ENCODE measurements at places on chromosomes 7 and 10.

GRCh38 chr10:6694447-6695140 is 114.5 kb upstream of the PRKCQ start:
- no peak for DNase-seq

DNA sequence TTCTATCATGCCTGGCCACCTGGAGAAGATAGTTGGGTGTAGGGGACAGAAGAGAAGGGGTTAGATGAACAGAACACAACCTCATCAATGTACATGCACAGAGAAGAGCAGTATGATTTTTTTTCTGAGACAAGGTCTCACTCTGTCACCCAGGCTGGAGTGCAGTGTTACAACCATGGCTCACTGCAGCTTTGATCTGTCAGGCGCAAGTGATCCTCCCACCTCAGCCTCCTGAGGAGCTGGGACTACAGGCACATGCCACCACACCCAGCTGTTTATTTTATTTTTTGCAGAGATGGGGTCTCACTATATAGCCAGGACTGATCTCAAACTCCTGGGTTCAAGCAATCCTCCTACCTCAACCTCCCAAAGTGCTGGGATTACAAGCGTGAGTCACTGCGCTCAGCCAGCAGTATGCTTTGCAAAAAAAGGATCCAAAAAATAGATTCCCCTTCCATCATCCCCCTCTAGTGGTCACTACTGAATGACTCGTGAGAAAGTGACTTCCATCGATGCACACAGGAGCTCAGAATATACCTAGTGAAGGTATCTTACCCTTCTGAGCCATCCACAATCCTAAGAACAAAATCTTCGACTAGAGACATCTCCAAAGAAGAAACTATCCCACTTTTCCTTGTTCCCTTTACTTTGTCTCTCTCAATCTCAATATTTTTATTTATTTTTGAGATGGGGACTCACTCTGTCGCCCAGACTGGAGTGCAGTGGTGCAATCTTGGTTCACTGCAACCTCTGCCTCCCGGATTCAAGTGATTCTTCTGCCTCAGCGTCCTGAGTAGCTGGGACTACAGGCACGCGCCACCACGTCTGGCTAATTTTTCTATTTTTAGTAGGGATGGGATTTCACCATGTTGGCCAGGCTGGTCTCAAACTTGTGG is 21.0 kb downstream of the ZCWPW1 start:
- DNase-seq = peak; percentile 26

DNA sequence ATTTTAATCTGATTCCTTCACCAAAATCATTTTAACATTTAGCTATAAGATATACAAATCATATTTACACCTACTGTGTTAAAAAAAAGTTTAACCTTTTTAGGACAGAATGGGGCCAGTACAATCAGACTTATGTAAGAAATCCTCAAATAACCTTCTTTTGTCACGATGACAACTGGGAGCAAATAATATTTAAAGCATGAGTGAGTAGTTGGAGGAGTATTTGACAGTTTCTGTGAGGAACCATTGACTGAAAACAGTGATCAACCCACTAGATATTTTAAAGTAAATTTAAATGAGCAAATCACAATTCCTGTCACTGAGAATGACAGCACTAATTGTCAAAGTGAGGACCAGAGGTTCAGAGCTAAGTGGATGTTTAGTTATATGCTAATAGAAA is 289.1 kb downstream of the CNTNAP2 start:
- no peak for DNase-seq

DNA sequence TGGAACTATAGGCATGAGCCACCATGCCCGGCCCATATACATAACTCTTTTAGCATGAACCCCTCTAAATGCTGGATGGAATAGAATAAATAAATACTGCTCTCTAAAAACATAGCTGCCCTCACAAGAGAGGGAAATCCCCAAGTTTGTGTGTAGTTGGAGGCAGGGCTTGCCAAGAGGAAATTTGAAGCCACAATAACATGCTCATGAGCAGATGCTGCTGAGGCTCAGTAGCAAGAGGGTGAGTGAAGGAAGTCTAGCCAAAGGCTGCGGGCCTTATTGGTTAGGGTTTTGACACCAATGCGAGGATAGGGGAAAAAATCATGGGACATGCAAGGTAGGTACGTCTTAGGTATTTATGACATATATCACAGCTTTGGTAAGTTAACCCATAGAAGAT is 17.3 kb downstream of the TPK1 start:
- DNase-seq = peak; percentile 31

- no peak for DNase-seq
Measured at GRCh38 chr10:113681533-113682470, 2.1 kb downstream of the CASP7 start.

DNA sequence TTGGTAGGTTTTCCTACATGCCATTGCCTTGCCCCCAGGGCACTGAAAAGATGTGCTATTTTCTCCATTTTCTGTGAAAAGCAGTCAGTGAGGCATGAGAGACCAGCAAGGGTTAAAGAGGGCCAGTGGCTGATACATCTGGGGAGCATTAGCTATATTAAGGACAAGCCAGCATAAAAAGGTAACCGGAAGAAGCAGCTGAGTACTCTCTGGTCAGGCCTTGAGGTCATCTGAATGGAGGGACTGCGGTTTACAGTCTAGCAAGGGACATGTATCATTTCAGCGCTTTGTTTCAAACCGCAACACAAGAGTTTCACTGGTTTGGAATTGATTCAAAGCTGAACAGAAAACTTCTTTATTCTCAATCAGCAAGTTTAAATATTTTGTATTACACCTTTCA is 120.4 kb downstream of the EPDR1 start:
- no peak for DNase-seq

- no peak for DNase-seq
Measured at GRCh38 chr7:81664304-81664703, 105.5 kb downstream of the HGF start.

GRCh38 chr7:107924841-107925504 is 34.0 kb downstream of the DLD start:
- no peak for DNase-seq

DNA sequence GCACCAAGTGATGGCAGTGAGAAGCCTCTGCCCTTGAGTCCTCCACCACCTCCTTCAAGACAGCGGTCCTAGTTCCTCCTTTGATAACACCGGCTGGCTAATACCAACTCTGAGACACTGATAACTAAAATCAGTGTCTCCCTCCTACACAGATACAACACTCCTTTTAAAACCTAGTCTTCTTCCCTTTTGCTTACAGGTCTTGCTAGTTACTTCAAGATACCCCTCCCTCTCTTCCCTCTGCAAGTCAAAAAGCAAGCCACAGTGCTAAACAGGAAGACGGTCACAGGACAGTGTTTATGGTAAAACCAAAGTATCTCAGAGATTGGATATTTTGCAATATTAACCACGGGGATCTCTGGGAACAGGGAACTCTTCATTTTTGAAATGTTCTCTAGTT is 4.6 kb downstream of the AKR1B1 start:
- no peak for DNase-seq

- no peak for DNase-seq
Measured at GRCh38 chr7:23100697-23101096, 4.9 kb upstream of the KLHL7 start.

- peak; percentile 26 for DNase-seq
Measured at GRCh38 chr10:92291921-92292845, 1.2 kb downstream of the MARCHF5 start.

- DNase-seq = no peak
Measured at GRCh38 chr7:47008461-47008860, 573.5 kb downstream of the TNS3 start.

DNA sequence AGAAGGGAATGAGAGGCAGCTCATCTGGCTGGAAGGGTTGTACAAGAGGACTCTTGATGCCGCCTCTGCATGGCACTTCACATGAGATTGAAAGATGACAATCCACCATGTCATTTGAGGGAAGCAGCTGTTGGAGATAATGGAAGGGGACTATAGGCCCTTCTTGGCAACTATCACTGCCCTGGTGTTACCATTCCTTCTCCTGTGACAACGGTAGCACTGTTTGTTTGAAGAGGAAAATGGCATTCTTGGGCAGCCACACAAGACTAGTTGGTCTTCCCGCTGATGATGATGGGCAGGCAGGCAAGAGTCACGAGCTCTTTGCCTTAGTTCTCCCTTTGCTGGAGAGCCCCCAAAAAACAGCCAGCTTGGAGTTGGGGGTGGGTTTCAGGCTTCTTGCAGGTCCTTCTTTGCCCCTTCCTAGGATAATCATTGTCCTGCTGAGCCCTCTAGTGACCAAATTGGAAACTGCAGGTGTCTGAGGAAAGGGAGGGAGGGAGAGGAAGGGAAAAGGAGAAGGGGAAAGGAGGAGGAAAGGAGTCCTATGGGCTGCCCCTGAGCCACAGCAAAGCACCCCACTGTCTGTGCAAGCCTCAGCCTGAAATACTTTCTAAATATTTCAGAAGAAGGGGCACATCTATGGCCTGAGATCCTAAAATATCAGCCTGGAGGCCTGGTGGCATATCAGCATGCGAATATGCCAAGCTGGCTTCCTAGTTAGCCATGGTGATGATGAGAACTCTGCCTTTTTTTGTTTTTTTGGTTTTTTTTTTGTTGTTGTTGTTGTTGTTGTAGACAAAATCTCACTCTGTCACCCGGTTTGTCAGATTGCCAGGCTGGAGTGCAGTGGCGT is 165.6 kb upstream of the KMT2E start:
- DNase-seq = peak; percentile 35

GRCh38 chr10:73644015-73644743 is 2.9 kb upstream of the MYOZ1 start:
- peak; percentile 43 for DNase-seq

GRCh38 chr10:95610727-95611126 is 45.8 kb downstream of the ALDH18A1 start:
- no peak for DNase-seq

GRCh38 chr10:132538031-132538789 is 623 bp downstream of the INPP5A start:
- peak; percentile 30 for DNase-seq

- no peak for DNase-seq
Measured at GRCh38 chr7:127380479-127380878, 12.0 kb downstream of the ZNF800 start.

DNA sequence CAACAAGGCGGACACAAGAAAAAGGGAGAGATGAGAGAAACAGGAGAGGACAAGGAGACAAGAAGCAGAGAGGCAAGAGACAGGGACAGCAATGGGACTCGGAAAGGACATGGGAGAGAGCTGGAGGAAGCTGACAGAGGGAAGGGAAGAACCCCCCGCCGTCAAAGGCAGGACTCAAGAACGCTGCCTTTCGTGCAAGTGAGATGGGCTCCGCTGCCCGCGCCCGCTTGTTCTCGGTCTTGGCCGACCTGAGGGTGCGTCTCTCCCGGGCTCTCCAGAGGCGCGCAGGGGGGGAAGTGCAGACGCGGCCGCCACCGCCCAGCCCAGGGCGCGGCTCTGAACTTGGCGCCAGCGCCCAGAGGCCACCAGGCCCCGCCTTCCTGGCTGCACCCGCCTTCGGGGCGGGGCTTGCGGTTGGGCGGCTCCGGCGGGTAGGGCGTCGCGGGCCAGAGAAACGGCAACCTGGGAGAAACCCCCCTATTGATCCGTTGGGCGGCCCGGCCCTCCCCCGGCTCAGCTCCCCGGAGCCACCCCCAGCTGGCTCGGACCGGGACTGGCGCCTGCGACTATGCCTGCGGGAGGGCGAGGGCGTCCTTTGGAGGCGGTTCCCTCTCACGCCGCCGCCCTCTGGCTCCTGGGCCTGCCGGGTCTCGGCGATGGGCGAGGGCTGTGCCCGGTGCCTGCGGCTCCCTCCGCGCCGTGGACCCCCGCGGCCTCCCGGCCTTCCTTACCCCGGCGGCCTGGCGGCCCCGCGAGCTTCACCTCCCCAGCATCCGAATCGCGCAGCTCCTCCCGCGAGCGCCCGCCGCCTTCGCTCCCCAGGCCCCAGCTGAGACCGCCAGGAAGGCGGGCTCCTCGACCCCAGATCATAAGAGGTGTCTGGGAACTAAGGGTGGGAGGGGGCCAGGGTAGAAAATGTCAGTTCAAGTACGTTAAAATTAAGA is 2.2 kb upstream of the ANTXRL start:
- peak; percentile 71 for DNase-seq

DNA sequence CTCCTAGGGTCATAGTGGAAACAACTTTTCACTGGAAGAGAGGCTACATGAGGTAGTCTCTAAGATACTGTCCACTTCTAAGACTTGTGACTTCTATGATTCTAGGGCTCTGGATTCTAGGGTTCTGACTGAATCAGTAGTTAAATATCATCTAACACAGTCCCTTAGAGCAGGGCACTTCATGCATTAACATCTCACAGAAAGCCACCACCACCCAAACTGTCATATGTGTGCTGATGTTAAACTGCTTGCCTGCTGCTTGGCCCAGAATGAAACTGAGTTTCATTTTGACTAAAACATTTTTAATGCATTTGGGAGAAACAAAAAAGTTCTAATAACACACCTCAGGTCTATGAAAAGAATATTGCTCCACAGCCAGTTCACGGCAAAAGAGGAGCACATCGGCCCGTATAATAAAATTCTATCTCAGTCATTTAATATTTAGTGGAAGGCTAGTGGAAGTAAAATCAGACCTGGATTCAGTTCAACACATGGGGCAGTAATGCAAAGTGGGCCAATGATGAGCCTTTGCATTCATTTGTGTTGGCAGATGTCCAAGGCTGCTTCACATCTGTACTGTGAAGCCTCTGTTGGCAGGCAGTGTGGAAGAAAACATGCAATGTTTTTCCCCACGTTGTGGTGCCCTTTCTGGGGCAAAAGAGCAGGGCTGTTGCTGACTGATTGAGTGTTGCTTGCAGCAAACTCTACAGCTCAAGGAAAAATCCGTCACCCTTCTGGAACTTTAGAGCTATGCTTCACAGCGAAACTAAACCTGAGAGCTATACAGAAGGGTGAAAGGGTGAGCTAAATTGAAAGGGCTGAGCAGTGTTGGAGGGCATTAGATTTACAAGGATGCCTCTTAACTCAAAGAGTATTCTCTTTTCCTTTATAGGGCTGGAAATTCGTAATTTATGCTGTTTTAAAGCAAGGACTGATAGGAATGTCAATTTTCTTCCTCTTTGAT is 33.5 kb upstream of the AUTS2 start:
- no peak for DNase-seq
